ENCODE measurements at places on chromosomes 2 and 18. TPM values are rescaled to one million over a fixed set of nuclear protein-coding genes. Genes with fewer than 3 reads are reported as not detected.

DNA sequence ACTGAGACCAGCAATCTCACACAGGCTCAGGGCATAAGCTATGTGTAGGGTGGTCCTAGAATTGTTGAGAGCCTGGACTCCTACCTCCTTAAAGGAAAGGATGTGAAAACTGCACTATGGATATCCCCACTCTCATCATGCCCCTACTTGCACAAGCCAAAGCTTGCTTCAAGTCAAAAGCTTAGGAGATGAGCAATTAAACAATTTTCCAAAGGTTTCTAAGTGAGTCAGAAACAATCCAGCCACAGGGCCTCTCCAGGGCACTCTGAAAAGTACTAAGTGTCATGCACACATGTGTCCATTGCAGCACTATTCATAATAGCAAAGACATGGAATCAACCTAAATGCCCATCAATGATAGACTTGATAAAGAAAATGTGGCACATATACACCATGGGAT lies 215.4 kb downstream of the AFF3 start:
- no peaks in the 10 kb centered on the region for H3K4me1 ChIP-seq
- no peak overlapping the region for H3K27ac ChIP-seq
- DNase-seq: no peak
- no peaks in the 10 kb centered on the region for H3K27me3 ChIP-seq
- H3K4me3 ChIP-seq: no peak overlapping the region

DNA sequence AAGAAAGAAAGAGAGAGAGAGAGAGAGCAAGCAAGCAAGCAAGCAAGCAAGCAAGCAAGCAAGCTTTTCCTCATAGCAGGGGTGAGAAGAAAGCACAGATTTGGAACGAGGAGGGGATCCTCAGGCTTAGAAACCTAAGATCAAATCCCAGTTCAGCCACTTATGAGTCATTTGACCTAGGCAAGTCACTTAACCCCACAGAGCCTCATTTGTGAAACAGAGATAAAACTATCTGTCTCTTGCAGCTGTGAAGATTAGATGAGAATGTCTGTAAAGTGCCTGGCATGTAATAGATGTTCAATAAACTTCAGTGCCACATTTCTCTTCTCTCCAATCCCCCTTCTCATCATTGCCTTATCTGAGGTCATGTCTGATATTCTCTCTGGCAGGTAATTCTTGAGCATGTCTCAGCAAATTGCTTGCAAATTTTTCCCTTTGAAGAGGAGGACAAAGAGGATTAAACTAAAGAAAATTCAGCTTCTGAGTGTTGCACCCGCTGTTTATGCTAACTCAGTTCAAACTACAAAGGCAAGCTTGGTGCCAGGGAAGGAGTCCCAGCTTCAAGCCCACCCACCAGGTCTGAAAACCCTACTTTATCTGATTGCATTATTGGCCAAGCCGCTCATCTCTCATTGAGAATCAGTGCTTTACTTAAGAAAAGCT lies 20.3 kb downstream of the ALK start:
- H3K4me1 ChIP-seq: peaks cover 50% of the 10 kb centered on the region
- DNase-seq: no peak
- no peak overlapping the region for H3K4me3 ChIP-seq
- no peak overlapping the region for H3K27ac ChIP-seq
- H3K27me3 ChIP-seq: peaks cover 32% of the 10 kb centered on the region

DNA sequence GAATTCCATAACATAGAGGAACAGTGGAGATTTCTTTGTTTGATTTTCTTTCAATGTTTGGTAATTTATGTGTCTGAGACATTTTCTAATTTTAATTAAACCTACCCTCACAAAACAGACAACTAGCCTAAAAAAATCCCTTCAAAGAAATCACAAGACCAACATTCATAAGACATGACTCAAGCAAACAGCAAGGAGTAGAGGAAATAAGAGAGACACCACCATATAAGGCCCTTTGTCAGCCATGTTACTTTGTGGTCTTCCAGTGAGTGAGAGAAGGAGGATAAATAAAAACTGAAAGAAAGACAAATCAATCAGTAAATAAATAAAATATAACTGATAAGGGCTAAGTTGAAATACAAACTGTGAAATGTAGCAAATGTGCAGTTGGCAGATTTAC lies 830.8 kb upstream of the SLC39A10 start:
- H3K4me1 ChIP-seq: no peaks in the 10 kb centered on the region
- H3K27me3 ChIP-seq: no peaks in the 10 kb centered on the region
- no peaks in the 10 kb centered on the region for H3K36me3 ChIP-seq
- DNase-seq: no peak
- no peak overlapping the region for H3K4me3 ChIP-seq

- no peaks in the 10 kb centered on the region for H3K36me3 ChIP-seq
- peak; percentile 68 for DNase-seq
- no peaks in the 10 kb centered on the region for H3K27me3 ChIP-seq
- H3K4me3 ChIP-seq: no peak overlapping the region
- H3K27ac ChIP-seq: peak overlapping the region; percentile 67
- peaks cover 51% of the 10 kb centered on the region for H3K4me1 ChIP-seq
These were observed 212.0 kb upstream of the MYT1L start for GRCh38 chr2:2542966-2543611.

Gene IMPACT
- 48.3 TPM for total RNA-seq

Gene OSBPL1A
- 55.1 TPM for total RNA-seq

- no peaks in the 10 kb centered on the region for H3K4me1 ChIP-seq
- no peaks in the 10 kb centered on the region for H3K27me3 ChIP-seq
- DNase-seq: no peak
- H3K4me3 ChIP-seq: no peak overlapping the region
These were observed 444.0 kb upstream of the LRRTM1 start for GRCh38 chr2:80748592-80748991.

GRCh38 chr2:26251893-26252292 lies 7.2 kb downstream of the HADHB start:
- H3K27ac ChIP-seq: 0 out of 2 replicates have a peak overlapping the region, but pooled peaks have one; percentile 36
- DNase-seq: no peak
- H3K4me1 ChIP-seq: peaks cover 6% of the 10 kb centered on the region
- H3K27me3 ChIP-seq: no peaks in the 10 kb centered on the region
- H3K36me3 ChIP-seq: peaks cover 3% of the 10 kb centered on the region

GRCh38 chr2:221551864-221552263 lies 20.2 kb downstream of the EPHA4 start:
- no peak overlapping the region for H3K27ac ChIP-seq
- peak overlapping the region; percentile 20 for H3K4me3 ChIP-seq
- peaks cover 6% of the 10 kb centered on the region for H3K27me3 ChIP-seq
- DNase-seq: no peak

DNA sequence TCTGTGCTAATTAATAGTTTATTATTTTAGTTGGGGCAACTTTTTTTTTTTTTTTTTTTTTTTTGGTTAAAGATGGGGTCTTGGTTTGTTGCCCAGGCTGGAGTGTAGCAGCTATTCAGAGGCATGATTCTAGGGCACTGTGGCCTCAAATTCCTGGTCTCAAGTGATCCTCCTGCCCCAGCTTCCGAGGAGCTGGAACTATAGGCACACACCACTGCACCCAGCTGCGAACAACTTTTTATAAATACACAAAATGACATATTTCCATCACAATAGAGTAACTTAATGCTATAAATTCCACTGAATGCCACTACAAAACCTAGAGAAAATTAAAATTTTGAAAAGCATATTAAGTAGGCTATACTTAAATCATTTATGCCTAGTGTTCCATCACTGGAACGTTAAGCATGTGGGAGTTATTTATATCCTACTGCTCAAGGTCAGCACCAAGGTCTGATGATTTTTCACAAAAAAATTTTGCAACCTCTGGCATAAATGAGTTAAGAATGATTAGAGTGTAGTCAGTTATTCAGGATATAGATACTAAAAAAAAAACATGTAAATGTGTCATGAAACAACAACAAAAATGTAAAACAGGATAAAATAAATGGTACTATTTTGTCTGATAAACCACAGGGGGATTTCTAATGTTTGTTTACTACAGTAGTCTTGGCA lies 46.8 kb downstream of the GFPT1 start:
- DNase-seq: no peak
- no peak overlapping the region for H3K4me3 ChIP-seq
- H3K36me3 ChIP-seq: peaks cover 74% of the 10 kb centered on the region
- no peaks in the 10 kb centered on the region for H3K4me1 ChIP-seq

- H3K4me1 ChIP-seq: peaks cover 40% of the 10 kb centered on the region
- DNase-seq: no peak
- no peaks in the 10 kb centered on the region for H3K36me3 ChIP-seq
- peaks cover 2% of the 10 kb centered on the region for H3K27me3 ChIP-seq
These were observed 350.4 kb downstream of the EN1 start for GRCh38 chr2:118496870-118497611.

- H3K27me3 ChIP-seq: peaks cover 38% of the 10 kb centered on the region
- H3K4me3 ChIP-seq: no peak overlapping the region
- no peak overlapping the region for H3K27ac ChIP-seq
- H3K36me3 ChIP-seq: no peaks in the 10 kb centered on the region
- peaks cover 8% of the 10 kb centered on the region for H3K4me1 ChIP-seq
These were observed 33.4 kb upstream of the KLHL29 start for GRCh38 chr2:23351388-23352141.

GRCh38 chr2:121819846-121820245 lies 64.4 kb downstream of the TSN start:
- peaks cover 5% of the 10 kb centered on the region for H3K27me3 ChIP-seq
- H3K4me1 ChIP-seq: peaks cover 17% of the 10 kb centered on the region
- H3K36me3 ChIP-seq: peaks cover 12% of the 10 kb centered on the region
- H3K27ac ChIP-seq: no peak overlapping the region
- no peak for DNase-seq

GRCh38 chr2:62374301-62375112 lies 131.5 kb downstream of the TMEM17 start:
- peaks cover 31% of the 10 kb centered on the region for H3K4me1 ChIP-seq
- peaks cover 25% of the 10 kb centered on the region for H3K36me3 ChIP-seq
- peak overlapping the region; percentile 85 for H3K27ac ChIP-seq
- no peaks in the 10 kb centered on the region for H3K27me3 ChIP-seq
- DNase-seq: no peak

Gene CABLES1
- total RNA-seq: 15.4 TPM

Gene BOLL
- not detected for total RNA-seq

Gene PAX3
- total RNA-seq: not detected

GRCh38 chr2:1517786-1518185 lies 104.5 kb downstream of the TPO start:
- no peak overlapping the region for H3K4me3 ChIP-seq
- H3K36me3 ChIP-seq: no peaks in the 10 kb centered on the region
- H3K27me3 ChIP-seq: no peaks in the 10 kb centered on the region
- no peaks in the 10 kb centered on the region for H3K4me1 ChIP-seq
- no peak overlapping the region for H3K27ac ChIP-seq
- DNase-seq: no peak

DNA sequence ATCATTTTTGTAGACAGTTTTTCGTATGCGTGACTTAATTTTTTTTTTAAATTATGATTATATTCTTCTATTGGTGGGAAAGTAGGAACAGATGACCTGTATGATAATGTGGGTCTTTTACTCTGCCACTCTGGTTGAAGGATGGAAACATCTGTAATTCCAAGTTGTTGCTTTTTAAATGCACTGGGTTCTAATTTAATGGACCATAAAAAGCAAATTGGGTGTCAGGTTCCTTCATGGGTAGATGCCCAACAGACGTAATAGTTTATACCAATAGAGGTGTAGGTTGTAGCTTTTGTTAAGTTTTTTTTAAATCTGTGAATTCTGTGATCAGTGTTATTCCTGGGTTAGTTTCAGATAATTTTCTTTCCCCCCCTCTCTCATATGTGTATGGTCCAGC lies 117.6 kb downstream of the MAP4K4 start:
- H3K4me3 ChIP-seq: no peak overlapping the region
- peaks cover 7% of the 10 kb centered on the region for H3K36me3 ChIP-seq
- no peak overlapping the region for H3K27ac ChIP-seq
- H3K27me3 ChIP-seq: no peaks in the 10 kb centered on the region
- no peak for DNase-seq

Gene LYG2
- total RNA-seq: not detected

- H3K4me1 ChIP-seq: peaks cover 12% of the 10 kb centered on the region
- H3K27ac ChIP-seq: no peak overlapping the region
- peaks cover 14% of the 10 kb centered on the region for H3K36me3 ChIP-seq
- DNase-seq: no peak
- peaks cover 7% of the 10 kb centered on the region for H3K27me3 ChIP-seq
These were observed 14.7 kb upstream of the NEU4 start for GRCh38 chr2:241794250-241794823.

DNA sequence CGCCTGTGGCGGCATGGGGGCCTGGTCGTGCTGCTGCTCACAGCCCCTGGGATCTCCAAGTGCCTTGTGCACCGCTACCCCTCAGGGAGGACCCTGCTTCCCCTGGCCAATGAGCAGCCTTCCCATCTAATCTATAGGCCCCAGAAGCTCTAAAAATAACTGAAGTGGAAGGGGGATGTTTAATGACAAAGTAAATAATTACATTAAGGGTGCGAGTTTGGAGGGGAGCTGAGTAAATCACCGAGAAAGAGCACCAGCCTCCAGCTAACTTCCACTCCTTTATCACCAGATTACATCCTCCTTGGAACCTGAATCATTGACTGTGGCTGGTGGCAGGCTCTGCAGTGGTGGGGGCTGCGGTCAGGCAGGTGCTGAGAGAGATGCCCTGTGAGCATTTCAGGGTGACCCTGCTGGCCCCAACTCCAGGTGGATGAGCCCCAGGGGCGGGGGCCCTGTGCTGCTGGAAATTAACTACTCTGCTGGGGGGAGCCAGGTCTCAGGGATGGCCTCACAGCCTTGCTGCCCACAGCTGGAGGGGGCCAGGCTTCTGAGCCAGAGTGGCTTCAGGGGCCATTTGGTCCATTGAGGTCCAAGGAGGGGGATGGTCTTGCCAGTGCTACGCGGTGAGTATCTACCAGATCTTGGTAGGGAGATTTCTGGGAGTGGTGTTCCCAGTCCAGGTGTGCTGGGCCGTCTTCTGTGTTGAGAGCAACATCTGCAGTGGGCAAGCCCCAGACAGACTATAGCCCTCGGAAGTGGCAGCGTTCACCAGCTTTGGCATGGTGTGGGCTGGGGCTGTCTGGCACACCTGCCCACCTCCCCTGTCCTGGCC lies 74.2 kb downstream of the GLI2 start:
- peaks cover 16% of the 10 kb centered on the region for H3K4me1 ChIP-seq
- no peak overlapping the region for H3K4me3 ChIP-seq
- H3K27ac ChIP-seq: no peak overlapping the region

Gene CFAP221
- total RNA-seq: 0.14 TPM

GRCh38 chr2:222859786-222860612 lies 837 bp upstream of the ACSL3 start:
- no peaks in the 10 kb centered on the region for H3K27me3 ChIP-seq
- peaks cover 3% of the 10 kb centered on the region for H3K36me3 ChIP-seq
- H3K4me3 ChIP-seq: peak overlapping the region; percentile 64
- H3K4me1 ChIP-seq: peaks cover 8% of the 10 kb centered on the region
- peak; percentile 30 for DNase-seq
- peak overlapping the region; percentile 94 for H3K27ac ChIP-seq

DNA sequence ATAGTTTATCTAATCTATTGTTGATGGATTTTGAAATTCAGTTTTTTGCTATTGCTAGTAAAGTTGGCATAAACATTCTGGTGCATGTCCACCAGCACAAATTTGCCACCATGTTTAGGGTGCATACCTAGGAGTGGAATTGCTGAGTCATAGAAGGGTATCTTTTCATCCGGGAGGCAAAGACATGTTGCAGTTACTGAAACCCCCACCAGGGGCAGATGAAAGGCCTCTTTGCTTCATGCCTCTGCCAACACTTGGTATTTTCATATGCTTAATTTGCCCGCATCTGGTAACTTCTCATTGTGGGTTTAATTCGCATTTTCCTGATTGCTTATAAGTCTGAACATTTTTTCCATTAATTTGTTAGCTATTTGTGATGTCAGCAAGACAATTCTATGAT lies 8.2 kb downstream of the DCC start:
- 0 out of 2 replicates have a peak overlapping the region, but pooled peaks have one; percentile 57 for H3K27ac ChIP-seq
- no peak overlapping the region for H3K4me3 ChIP-seq
- H3K27me3 ChIP-seq: no peaks in the 10 kb centered on the region
- DNase-seq: peak; percentile 47

Gene ZSWIM2
- total RNA-seq: not detected
